ENCODE measurements at places on chromosomes 3 and 15.

DNA sequence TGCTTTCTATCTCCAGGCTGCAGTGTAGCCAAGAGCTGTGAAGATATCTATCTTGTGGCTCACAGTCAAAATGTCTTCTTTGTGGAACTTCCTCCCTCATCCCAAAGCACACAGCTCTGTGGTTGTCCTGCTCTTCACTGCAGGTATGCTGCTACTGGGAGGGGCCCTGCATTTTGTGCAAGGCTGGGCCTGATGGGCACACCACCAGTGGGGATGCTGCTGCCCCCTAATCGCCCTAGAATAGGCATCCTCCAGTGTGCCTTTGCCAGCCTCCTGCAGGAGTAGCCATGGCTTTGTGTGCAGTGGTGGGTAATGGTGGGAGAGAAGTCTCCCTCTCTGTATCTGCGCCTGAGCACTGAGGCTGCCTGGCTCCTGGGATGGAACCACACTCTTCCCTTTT is 297.3 kb downstream of the DOCK3 start:
- no peak for DNase-seq

GRCh38 chr3:101574388-101575112 is 570 bp downstream of the PCNP start:
- peak; percentile 2 for DNase-seq

- no peak for DNase-seq
Observed at GRCh38 chr3:60557122-60557521, 694.1 kb downstream of the FHIT start.

GRCh38 chr3:57065588-57065987 is 5.1 kb downstream of the SPATA12 start:
- DNase-seq, result no peak

- peak; percentile 9 for DNase-seq
Observed at GRCh38 chr15:77122576-77122975, 51.7 kb upstream of the TSPAN3 start.

DNA sequence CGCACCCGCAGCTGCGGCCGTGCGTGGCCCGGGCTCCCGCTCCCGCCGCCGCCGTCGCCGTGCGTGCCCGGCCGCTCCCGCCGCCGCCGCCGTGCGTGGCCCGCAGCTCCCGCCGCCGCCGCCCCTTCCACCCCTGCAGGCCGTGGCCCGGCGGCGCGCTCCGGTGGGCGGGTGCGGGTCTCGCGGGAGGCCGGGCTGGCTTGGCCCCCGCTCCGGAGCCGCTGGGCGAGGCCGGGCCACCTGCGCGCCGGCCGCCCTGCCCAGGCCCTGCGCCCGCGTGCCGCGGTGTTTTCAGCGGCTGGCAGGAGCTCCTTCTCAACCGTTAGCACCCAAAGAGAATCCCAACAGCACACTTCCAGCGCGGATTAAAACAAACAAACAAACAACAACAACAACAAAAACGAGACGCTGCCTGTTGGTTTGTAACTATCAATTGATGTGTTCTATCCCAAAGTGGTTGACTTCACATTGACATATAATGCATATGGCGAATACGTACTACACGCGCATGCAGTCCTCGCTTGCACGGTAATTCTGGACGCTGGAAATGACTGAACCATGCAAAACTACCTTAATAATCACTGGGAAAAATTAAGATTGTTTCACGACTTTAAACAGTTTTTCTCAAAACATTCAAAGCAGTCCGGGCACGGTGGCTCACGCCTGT is 113.7 kb upstream of the GOLGA8J start:
- no peak for DNase-seq

DNA sequence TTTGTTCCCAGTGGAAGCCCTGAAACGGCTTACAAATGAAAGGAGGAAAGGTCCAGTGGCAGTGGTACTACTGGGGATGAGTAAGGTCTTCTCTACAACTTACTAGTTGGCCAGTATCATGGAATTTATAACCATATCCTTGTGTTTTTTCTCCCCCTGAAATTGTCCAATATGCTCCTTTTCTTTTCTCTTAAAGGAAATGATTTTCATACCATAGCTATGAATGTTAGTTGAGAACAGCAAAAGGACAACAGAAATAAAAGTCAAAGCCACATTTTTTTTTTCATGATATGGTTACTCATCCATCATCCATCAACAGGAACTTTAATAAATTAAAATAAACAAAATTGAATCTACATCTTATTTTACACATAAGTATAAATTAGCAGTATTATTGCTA is 450.4 kb downstream of the MFSD1 start:
- DNase-seq, result no peak

GRCh38 chr3:10600296-10600714 is 94.9 kb upstream of the ATP2B2 start:
- DNase-seq, result no peak

GRCh38 chr15:90239371-90239770 is 5.4 kb downstream of the GDPGP1 start:
- no peak for DNase-seq

- no peak for DNase-seq
Observed at GRCh38 chr3:88742106-88742505, 365.3 kb upstream of the EPHA3 start.

DNA sequence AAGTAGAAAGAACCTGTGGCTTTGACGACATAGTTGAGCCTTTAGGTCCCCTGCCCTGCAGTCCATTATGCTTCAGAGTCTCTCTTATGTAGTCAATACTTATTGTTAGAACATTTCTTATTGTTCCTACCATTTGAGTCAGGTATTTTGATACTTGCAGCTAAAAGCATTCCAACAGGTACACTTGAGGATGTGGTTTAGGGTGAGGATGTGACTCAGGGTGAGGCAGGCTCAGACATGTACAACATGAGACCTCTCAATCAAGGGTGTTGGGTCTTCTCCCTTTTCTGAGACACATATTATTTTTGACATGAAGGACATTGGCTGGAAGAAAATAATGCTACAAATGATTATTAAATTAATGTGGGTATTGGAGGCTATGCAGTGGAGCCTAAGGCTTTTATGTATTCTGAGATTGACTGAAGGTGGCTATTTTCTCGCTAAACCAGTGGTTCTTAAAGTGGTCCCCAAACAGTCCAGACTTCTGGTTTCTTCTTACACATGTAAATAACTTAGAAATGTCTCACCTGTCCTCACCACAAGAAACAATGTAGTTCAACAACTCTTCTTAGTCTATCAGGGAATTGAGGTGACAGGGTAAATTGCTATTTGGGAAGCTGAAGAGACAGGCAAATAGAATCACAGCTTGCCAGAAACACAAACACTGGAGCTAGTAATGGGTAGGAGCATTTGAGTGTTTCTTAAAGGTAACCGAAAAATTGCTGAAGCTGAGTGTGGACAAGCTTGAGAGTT is 135.5 kb upstream of the ZPLD1 start:
- peak; percentile 7 for DNase-seq

- no peak for DNase-seq
Observed at GRCh38 chr3:182258538-182259177, 534.6 kb upstream of the ATP11B start.

DNA sequence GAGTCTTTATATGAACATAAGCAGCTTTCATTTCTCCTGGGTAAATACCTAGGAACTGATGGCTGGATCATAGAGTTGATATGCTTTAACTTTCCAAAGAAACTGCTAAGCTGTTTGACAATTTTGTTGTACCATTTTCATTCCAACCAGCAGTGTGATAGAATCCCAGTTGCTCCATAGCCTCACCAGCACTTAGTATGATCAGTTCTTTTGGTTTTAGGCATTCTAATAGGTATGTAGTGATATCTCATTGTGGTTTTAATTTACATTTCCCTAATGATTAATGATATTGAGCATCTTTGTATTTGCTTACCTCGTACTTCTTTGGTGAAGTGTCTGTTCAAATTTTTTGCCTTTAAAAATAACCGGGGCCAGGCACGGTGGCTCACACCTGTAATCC is 38.4 kb upstream of the SMAD6 start:
- no peak for DNase-seq

GRCh38 chr3:58613236-58614132 is 36.3 kb upstream of the FAM107A start:
- no peak for DNase-seq

- no peak for DNase-seq
Observed at GRCh38 chr3:43497905-43498365, 123.9 kb downstream of the ANO10 start.

DNA sequence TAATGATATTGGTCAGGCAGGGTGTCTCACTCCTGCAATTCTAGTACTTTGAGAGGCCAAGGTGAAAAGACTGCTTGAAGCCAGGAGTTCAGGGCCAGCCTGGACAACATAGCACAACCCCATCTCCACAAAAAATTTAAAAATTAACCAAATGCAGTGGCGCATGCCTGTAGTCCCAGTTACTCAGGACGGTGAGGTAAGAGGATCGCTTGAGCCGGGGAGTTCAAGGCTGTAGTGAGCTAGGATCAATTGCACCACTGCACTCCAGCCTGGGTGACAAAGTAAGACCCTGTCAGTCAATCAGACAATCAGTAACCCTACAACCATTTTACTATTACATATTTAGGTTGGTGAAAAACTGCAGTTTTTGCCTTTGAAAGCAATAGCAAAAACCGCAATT is 43.0 kb downstream of the RBM15B start:
- DNase-seq, result no peak

DNA sequence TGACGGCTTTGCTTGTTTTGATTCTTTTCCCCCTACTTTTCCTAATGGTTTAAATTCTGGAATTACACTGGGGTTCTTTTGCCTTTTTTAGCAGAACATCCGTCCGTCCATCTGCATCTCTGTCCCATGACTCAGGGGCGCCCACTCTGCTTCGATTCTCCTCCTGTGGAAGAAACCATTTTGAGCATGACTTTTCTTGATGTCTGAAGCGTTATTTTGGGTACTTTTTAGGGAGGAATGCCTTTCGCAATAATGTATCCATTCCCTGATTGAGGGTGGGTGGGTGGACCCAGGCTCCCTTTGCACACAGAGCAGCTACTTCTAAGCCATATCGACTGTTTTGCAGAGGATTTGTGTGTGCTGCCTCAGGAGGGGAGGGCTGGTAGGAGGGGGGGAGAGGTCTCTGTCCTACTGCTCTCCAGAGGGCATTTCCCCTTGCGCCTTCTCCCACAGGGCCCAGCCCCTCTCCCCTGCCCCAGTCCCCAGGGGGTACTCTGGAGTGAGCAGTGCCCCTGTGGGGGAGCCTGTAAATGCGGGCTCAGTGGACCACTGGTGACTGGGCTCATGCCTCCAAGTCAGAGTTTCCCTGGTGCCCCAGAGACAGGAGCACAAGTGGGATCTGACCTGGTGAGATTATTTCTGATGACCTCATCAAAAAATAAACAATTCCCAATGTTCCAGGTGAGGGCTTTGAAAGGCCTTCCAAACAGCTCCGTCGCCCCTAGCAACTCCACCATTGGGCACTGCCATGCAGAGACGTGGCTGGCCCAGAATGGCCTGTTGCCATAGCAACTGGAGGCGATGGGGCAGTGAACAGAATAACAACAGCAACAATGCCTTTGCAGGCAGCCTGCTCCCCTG is 19.5 kb upstream of the BSN start:
- no peak for DNase-seq

GRCh38 chr3:160695915-160696327 is 19.0 kb downstream of the ARL14 start:
- no peak for DNase-seq

- DNase-seq, result no peak
Observed at GRCh38 chr3:70108546-70108945, 109.0 kb downstream of the SAMMSON start.

DNA sequence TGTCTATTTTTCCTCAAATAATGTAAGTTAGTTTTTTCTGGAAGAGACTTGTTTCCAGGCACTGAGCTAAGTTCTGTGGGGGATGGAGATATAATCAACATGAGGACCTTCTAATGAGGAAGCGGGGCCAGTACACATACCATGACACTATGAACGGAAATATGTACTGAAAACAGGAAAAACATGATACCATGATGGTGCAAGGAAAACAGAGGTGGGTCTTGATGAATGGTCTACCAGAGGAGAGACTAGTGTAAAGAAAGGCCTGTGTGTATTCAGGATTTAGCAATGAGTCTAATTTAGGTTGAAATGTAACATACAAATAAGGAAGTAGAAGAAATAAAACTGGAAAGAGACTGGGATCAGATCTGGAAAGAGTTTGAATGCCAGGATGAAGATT is 38.9 kb upstream of the TPRG1 start:
- no peak for DNase-seq

DNA sequence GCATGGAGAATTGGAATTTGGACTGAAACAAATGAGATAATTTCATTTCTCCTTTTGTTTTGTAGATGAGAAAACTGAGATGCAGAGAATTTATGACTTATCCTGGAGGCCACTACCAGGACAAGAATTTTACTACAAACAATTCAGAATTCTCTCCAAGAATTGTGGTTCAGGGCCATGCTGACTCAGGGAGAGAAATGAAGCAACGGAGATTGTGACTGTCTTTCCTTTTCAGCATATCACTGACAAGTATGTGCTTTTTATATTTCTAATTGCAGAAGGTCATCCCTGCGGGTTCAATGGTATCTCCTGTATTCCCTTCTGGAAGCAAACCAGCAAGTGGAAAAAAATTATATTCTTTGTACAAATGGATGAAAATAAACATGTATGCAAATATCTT is 170.8 kb upstream of the MITF start:
- DNase-seq, result no peak

GRCh38 chr3:160355826-160356225 is 43.2 kb downstream of the IFT80 start:
- no peak for DNase-seq

GRCh38 chr3:45975686-45976085 is 19.9 kb downstream of the FYCO1 start:
- no peak for DNase-seq

GRCh38 chr3:23981136-23981535 is 36.0 kb downstream of the NR1D2 start:
- no peak for DNase-seq

DNA sequence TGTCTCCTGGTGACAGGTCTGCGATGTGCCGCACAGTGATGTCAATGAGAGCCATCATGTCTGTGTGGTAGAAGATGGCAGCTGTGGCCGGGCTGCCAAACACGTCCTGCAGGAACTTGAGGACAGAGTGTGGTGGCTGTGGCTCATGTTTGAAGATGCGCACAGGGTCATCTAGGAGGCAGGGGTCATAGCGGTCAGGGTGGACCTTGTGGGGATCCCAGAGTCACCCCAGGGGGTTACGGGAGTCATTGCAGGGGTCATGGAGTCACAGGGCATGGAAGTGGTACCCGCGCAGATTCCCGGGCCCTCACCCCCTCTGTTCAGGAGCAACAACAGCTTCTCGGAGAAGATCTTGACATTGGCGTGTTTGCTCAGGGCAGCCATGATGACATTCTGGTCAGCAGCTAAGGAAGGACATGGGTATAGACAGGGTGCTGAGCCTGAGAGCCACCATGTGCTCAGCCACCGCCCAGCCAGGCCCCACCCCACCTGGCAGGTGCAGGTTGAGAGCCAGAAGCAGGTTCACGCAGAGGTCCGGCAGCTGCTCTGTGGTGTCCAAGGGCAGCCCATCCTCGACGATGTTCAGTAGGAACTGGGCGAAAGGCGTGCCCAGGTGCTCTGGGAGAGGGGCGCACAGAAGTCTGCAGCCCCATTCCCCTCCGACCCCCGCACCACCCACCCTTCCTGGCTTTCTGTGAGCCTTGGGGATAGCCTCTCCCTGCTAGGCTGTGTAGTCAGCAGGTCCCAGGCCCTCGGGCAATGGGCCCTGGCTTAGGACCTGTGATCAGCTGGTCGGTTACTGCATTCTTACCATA is 6.9 kb downstream of the NCKIPSD start:
- no peak for DNase-seq

GRCh38 chr15:45402955-45403877 is 24.9 kb upstream of the GATM start:
- no peak for DNase-seq
